ENCODE measurements at places on chromosomes 5 and 9.

DNA sequence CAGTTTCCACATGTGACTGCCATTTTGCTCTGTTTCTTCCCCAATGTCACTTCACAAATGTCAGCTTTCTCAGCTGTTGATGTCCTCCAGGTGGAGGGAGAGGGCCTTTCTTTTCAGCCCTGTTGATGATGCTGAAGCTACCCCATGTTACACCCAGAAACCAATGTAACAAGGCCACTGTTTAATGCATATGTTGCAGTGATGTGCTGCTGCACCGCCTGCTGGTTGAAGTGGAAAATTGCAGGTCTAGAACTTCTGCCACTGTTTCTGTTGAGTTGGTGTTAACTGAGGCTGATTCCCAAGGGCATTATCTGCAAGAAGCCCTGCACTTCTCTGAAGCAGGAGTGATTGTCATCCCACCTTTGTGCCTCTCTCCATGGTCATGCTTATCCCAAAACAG lies 428.4 kb downstream of the KDM4C start:
- DNase-seq: peak; percentile 14

GRCh38 chr5:43041669-43042175 lies 1.6 kb upstream of the ANXA2R start:
- peak; percentile 89 for DNase-seq

DNA sequence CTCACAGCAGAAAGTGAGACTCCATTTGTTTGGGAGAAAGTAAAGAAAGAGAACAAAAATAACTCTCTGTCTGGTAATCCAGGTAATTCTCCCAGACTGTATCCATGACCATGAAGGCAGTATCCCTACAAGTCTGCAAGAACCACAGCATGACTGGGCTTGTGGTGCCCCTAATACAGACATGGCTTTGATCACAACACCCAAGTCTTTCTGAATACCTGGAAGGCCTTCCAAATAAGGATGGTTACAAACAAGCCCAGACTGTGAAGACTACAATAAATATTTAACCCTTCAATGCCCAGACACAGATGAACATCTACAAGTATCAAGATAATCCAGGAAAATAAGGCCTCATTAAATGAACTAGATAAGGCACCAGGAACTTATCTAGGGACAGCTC lies 481.1 kb upstream of the RORB start:
- no peak for DNase-seq

- DNase-seq: no peak
Measured at GRCh38 chr5:113142186-113142585, 165.6 kb downstream of the DCP2 start.

- no peak for DNase-seq
Measured at GRCh38 chr9:16023446-16023845, 470.6 kb downstream of the CCDC171 start.

- DNase-seq: no peak
Measured at GRCh38 chr5:91018200-91018599, 364.9 kb downstream of the ARRDC3 start.

All from CD14-positive monocyte (primary cell).